Kasumi-1 (cell line): ENCODE measurements at places on chromosomes 1 and 21.

- DNase-seq, result no peak
Observed at GRCh38 chr1:17184822-17185484, 20.0 kb upstream of the PADI1 start.

DNA sequence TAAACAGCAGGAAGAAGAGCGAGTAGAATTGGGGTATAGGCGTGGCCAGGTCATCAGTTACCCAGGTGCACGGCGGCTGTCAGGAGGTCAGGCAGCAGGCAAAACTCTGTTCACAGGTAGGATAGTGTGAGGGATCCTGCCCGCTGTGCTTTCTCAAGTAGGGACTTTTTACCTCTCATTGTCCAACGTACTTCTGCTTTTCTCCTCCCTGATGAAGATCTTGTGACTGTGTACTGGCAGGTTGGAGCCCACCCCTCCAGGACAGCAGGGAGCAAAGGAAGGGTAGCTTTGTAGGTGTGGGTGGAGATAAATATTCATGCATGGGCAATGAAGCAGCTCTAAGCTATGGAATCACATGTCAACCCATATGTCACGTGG, 373.5 kb downstream of the KIF26B start:
- peak; percentile 23 for DNase-seq

- DNase-seq, result no peak
Observed at GRCh38 chr1:30187413-30188023, 535.9 kb downstream of the MATN1 start.

DNA sequence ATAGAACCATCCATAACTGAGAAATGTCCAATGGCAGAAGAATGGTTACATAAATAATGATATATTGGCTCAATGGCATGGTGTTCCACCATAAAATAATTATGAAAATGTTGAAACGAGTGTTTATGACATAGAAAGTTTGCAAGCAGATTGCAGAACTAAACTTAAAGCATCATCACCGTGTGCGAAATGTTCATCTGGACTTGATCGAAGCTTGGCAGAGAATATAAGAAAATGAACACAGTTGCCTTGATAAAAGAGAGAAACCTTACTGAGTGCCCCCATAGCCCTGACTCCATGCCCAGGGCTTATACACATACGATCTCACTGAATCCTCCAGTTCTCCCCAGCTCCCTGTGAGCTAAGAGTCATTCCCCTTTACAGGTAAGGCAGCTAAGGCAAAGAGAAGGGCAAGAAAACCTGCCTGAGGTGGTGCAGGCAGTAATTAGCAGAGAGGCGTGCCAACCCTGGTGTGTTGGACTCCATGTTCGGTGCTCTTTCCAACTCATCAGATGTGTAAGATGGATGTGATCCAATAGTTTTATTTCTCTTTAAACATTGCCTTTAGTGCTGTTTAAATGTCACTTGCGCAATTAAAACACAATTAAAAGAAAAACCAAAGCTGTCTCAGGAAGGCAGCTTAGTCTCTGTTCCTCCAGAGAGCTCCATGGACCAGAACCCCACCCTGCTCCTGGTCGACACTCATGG, 21.8 kb upstream of the SPOCD1 start:
- no peak for DNase-seq

DNA sequence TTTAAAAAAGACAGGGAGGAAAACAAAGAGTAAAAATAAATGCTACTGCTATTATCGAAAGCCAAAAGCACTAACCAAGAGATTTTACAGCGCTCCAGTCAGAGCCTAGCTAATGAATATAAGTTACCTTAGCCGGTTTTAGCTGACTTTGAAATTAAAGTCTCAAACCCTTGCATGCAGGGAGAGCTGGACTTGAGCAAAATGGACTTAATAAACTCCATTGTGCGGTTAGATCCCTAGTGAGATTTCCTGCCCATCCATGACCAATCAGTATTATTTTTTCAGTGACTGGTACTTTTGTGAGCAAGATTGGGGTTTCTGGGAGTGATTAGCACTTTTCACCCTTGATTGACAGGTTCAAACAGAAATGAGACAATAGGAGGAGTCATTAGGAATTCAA, 333.4 kb upstream of the ADGRL2 start:
- no peak for DNase-seq

GRCh38 chr1:153476491-153477093, 16.1 kb upstream of the S100A7 start:
- no peak for DNase-seq

- no peak for DNase-seq
Observed at GRCh38 chr1:58310881-58311280, 235.6 kb downstream of the OMA1 start.

- DNase-seq, result no peak
Observed at GRCh38 chr1:238778113-238778512, 608.3 kb upstream of the CHRM3 start.

DNA sequence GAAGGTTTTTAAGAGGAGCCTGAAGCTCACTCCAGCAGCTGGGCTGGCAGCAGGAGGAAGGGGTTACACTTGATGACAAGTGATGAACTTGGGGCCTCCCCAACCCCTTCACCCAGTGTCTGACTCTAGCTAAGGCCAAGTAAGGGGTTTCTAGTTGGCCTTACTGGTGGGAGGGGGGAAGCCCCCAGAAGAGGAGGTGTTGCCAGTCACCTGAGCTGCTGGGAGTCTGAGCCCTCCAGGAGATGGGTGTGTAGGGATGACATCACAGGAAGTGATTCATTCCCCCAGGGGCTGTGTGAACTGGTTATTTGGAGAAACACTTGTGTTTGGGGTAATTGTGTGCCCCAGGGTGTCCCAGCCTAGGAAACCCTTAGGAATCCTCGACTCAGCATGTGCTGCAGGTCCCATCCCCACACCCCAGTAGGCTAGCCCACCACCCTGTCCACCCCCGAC, 3.1 kb downstream of the PADI1 start:
- peak; percentile 36 for DNase-seq

GRCh38 chr1:37989361-37989930, 376 bp downstream of the SF3A3 start:
- DNase-seq, result no peak

- no peak for DNase-seq
Observed at GRCh38 chr1:21919520-21919919, 17.6 kb downstream of the HSPG2 start.

- no peak for DNase-seq
Observed at GRCh38 chr1:78070758-78071157, 25.0 kb downstream of the GIPC2 start.
